ENCODE measurements at places on chromosomes 2 and 18. TPM values are rescaled to one million over a fixed set of nuclear protein-coding genes. Genes with fewer than 3 reads are reported as not detected.

DNA sequence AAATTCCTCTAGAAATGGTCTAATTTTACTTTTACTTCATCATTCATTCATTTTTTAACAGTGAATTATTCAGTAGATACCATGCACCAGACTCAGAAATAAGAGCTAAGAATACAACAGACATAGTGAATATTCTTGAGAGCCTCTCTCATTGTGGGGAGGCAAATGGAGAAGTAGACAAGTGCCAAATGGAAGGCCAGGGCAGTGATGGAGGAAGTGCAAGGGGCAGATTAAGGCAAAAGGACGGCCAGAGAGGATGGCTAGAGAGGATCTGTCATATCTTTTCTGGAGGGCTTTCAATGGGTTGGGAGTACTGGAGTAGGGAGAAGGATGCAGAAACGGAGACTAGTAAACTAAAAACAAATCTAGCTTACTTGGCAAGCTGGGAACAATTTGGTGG is 19.0 kb upstream of the RMDN2 start:
- H3K4me3 ChIP-seq: no peak overlapping the region
- H3K27ac ChIP-seq: no peak overlapping the region
- DNase-seq: peak; percentile 28
- peaks cover under 1% of the 10 kb centered on the region for H3K4me1 ChIP-seq

DNA sequence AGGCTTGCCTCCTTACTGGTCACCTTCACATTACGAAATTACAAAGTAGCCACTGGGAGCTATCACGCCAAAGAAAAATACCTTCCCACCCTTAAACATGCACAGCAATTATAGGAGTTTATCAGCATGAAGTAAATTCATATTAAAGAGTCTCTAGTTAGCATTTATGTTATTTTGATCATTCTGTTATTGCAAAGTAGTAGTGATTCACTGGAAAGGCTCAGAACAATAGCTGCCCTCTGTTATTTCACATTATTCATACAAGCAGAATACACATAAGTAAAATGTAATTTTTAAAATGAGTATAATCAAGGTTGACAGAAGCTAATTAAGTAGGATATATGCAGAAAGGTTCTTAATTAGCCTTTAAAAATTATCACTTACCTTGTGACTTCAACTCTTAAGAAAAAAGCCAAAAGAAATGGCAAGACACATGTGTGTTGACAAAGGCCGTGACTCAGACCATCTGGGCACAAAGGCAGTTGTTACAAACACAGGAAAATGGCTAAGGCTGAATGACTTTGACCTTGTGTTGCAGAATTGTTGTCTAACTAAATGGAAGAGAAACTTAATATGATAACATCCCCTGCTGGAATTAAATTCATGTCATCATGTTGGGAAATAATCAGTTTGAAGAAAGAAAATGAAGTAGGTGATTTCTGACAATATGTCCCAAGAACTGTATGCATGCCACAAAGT is 108.3 kb downstream of the ARL6IP6 start:
- H3K27me3 ChIP-seq: no peaks in the 10 kb centered on the region
- H3K4me3 ChIP-seq: no peak overlapping the region
- no peak for DNase-seq
- H3K36me3 ChIP-seq: no peaks in the 10 kb centered on the region
- H3K4me1 ChIP-seq: no peaks in the 10 kb centered on the region

GRCh38 chr2:12577567-12578253 is 139.0 kb upstream of the TRIB2 start:
- no peak overlapping the region for H3K4me3 ChIP-seq
- H3K27ac ChIP-seq: no peak overlapping the region
- no peak for DNase-seq
- no peaks in the 10 kb centered on the region for H3K36me3 ChIP-seq
- no peaks in the 10 kb centered on the region for H3K4me1 ChIP-seq

- H3K27me3 ChIP-seq: no peaks in the 10 kb centered on the region
- no peak overlapping the region for H3K27ac ChIP-seq
- DNase-seq: no peak
- no peaks in the 10 kb centered on the region for H3K4me1 ChIP-seq
- no peak overlapping the region for H3K4me3 ChIP-seq
- H3K36me3 ChIP-seq: no peaks in the 10 kb centered on the region
Observed at GRCh38 chr2:240894006-240894405, 1.9 kb downstream of the MAB21L4 start.

SERPINB10 gene
- polyA plus RNA-seq: 1.3 TPM

GRCh38 chr2:186576614-186577013 is 13.2 kb upstream of the ITGAV start:
- no peak overlapping the region for H3K4me3 ChIP-seq
- H3K4me1 ChIP-seq: peaks cover 3% of the 10 kb centered on the region
- peak; percentile 29 for DNase-seq
- H3K27ac ChIP-seq: no peak overlapping the region
- no peaks in the 10 kb centered on the region for H3K36me3 ChIP-seq

DNA sequence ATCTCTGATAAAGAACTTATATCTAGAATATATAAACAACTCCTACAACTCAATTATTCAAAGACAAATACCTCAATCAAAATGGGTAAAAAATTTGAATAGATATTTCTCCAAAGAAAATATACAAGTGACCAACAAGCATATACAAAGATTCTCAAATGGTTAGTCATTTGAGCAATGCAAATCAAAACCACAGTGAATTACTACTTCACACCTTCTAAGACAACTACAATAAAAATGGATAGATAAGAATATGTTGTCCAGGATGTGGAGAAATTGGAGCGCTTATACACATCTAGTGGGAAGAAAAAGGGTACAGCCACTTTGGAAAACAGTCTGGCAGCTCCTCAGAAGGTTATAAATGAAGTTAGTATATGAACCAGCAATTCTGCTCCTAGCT is 332.9 kb downstream of the TGIF1 start:
- H3K4me1 ChIP-seq: peaks cover 11% of the 10 kb centered on the region
- no peak overlapping the region for H3K27ac ChIP-seq
- no peak overlapping the region for H3K4me3 ChIP-seq
- no peaks in the 10 kb centered on the region for H3K36me3 ChIP-seq
- H3K27me3 ChIP-seq: no peaks in the 10 kb centered on the region

DNA sequence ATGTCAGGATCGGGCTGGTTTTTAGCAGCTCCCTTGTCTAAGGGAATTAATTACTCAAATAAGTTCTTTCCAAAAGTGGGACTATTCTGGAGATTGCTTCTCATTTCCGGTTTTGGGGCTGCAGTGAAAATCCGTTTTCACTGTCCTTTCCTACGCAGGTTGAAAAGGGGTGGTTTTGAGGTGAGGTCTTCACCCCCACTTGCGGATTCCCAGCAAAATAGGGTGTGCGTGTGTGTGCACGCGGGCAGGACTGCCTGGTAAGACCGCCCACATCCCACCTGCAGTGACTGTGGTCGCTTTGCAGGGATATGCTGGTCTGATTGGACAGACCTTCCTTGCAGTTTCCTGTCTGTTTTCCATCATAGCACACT is 472 bp upstream of the PLEKHM3 start:
- peaks cover 3% of the 10 kb centered on the region for H3K36me3 ChIP-seq
- DNase-seq: no peak
- peak overlapping the region; percentile 87 for H3K4me3 ChIP-seq
- H3K4me1 ChIP-seq: peaks cover 22% of the 10 kb centered on the region
- H3K27me3 ChIP-seq: no peaks in the 10 kb centered on the region

GRCh38 chr2:216327447-216327935 is 44.8 kb downstream of the MARCHF4 start:
- no peak overlapping the region for H3K27ac ChIP-seq
- H3K4me1 ChIP-seq: no peaks in the 10 kb centered on the region
- DNase-seq: no peak

SLC8A1 gene
- 7.5 TPM for polyA plus RNA-seq

SLC23A3 gene
- polyA plus RNA-seq: not detected

SCN9A gene
- polyA plus RNA-seq: 0.26 TPM

DNA sequence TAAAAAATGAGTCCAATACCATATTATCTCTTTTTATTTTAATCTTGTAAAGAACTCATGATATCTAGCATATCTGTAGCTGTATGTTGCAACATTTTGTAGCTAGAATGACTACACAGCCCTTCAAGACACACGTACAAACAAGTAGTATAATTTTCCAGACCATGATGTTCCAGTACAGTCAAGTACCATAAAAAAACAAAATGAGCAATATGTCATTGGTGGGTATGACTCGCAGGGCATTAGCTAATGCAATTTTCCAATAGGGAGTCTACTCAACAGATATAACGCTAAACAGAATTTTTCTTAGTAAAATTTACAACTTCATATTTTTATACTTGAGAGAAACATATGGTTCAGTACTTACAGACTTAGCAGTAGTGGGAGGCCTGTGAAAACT is 53.6 kb upstream of the UGP2 start:
- H3K36me3 ChIP-seq: no peaks in the 10 kb centered on the region
- DNase-seq: no peak
- peaks cover 15% of the 10 kb centered on the region for H3K4me1 ChIP-seq
- H3K4me3 ChIP-seq: no peak overlapping the region

DNA sequence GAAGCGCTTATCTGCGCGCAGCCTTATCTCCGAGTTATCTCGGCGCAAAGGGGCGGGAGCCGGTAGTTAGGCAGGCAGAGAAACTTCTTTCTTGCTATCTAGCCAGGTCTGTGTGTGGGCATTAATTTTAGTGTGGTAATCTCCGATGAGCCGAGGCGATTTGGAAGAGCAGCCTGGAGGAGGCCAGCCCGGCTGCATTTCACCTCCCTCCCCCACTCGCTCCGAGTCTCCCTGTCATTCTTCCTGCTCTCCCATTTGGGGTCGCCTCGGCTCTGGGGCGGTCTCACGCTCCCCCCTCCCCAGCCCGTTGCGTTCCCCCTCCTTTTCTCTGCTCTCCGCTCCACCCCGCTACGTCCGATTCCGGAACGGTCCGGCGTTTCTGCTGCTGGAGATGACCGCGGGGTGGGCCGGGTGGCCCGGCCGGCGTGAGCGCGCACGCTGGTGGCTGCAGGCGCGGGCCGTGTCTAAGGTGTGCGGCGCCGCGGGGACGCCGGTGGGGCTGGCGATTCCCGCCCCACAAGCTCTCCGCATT is 566 bp downstream of the GATA6 start:
- peak overlapping the region; percentile 38 for H3K4me3 ChIP-seq
- peaks cover 27% of the 10 kb centered on the region for H3K4me1 ChIP-seq
- DNase-seq: no peak
- H3K36me3 ChIP-seq: no peaks in the 10 kb centered on the region
- peaks cover 91% of the 10 kb centered on the region for H3K27me3 ChIP-seq

GRCh38 chr2:196737046-196737445 is 62.4 kb downstream of the GTF3C3 start:
- no peak overlapping the region for H3K4me3 ChIP-seq
- DNase-seq: no peak
- no peaks in the 10 kb centered on the region for H3K27me3 ChIP-seq

DNA sequence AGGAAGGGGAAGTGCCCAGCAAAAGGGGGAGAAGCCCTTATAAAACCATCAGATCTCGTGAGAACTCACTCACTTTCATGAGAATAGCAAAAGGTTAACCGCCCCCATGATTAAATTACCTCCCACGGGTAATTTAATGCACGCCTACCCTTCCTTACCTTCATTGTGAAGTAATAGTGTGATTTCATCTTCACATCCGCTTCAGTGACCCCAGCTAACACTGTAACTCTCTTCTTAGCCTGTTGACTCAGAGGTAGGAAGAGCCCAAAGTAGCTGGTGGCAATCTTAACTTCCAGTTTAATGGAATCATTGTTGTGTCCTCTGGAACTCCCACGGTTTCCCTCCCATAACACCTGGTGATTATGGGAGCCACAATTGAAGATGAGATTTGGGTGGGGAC is 120.5 kb downstream of the GULP1 start:
- no peak overlapping the region for H3K27ac ChIP-seq
- H3K4me1 ChIP-seq: no peaks in the 10 kb centered on the region
- H3K36me3 ChIP-seq: no peaks in the 10 kb centered on the region
- no peak for DNase-seq
- no peak overlapping the region for H3K4me3 ChIP-seq

GRCh38 chr2:216549926-216550690 is 51.5 kb downstream of the RPL37A start:
- no peak overlapping the region for H3K4me3 ChIP-seq
- H3K36me3 ChIP-seq: no peaks in the 10 kb centered on the region
- no peaks in the 10 kb centered on the region for H3K27me3 ChIP-seq
- DNase-seq: no peak

GRCh38 chr2:104378853-104379374 is 475.0 kb upstream of the POU3F3 start:
- peaks cover 7% of the 10 kb centered on the region for H3K4me1 ChIP-seq
- DNase-seq: peak; percentile 17
- no peak overlapping the region for H3K27ac ChIP-seq
- peak overlapping the region; percentile 89 for H3K4me3 ChIP-seq

- no peak for DNase-seq
- H3K4me1 ChIP-seq: no peaks in the 10 kb centered on the region
- H3K36me3 ChIP-seq: peaks cover 44% of the 10 kb centered on the region
- H3K4me3 ChIP-seq: no peak overlapping the region
Observed at GRCh38 chr2:73004466-73004865, 67.0 kb downstream of the SFXN5 start.

DNA sequence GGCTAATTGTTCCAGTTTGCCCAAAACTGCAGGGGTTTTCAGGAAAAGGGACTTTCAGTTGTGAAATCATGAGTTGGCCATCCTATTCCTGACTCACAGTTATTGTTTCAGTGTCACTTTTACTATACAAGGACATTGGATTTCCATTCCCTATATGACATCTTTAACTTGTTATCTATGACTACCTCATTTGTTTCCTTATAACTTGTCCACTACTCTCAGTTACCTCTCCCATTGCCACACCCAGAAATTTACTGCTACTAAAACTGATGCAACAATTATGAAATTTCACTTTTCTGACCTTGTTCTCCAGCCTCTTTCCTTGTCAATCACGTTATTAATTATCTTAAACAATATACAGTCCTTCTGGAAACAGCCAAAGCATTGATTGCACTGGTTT is 116.5 kb upstream of the ZNF804A start:
- H3K4me3 ChIP-seq: no peak overlapping the region
- no peak overlapping the region for H3K27ac ChIP-seq

DNA sequence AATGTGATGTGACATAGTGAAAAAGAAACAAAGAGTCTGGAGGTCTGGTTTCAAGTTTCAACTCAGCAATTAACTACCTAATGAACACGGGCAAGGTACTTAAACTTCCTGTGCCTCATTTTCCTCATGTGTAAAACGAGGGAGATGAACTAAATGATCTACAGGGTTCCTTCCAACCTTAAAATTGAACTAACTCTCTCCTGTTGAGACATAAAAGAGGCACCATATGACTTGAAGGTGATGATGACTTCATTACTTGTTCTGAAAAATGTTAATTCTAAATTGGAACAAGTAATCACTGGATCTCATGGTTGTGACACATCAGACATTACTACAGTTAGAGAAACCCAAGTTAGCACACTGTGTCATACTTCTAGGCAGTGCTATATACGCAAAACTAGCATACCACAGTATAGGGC is 8.9 kb upstream of the REL start:
- no peak overlapping the region for H3K4me3 ChIP-seq
- no peak overlapping the region for H3K27ac ChIP-seq
- H3K36me3 ChIP-seq: no peaks in the 10 kb centered on the region

Data from CD14-positive monocyte (primary cell).